Stimulated activated CD4-positive, alpha-beta T cell treated with anti-CD3 and anti-CD28 coated beads, Interleukin-4, amount 100 ng/mL, for 24 hours (primary cell): ENCODE measurements at places on chromosomes 1 and 21.

DNA sequence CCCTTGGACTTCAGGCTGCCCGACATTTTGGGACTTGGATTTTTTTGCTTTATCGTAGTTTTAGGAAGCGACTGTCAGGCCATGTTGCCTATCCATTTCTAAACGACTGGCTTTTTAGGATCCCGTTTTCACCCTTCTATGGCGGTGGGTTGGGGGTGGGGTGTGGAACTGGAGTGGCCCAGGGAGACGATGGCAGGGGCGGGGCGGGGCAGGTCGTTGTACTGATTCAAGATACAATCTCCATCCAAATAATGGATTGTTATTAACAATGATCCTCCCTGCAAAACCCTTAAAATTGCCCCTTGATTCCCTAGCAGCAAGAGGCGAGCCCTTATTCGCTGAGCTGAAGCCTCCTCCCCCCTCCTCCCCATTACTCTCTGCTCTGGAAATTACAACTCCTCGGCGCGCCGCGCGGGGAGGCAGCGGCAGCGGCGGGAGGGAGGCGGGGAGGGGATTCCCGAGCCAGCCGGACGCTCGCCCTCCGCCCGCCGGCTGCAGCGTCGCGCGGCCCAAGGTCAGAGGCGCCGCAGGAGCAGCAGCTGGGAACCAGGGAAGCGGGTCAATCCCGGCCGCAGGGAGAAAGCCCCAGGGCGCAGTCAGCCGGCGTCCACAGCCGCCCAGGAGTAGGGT, at the start of gene TRIM67:
TSS of gene TRIM67 (plus strand) at position 392 of the 630 bp plus-strand sequence. CDS start 912 bp downstream, outside the sequence.
- DNase-seq, result no peak

DNA sequence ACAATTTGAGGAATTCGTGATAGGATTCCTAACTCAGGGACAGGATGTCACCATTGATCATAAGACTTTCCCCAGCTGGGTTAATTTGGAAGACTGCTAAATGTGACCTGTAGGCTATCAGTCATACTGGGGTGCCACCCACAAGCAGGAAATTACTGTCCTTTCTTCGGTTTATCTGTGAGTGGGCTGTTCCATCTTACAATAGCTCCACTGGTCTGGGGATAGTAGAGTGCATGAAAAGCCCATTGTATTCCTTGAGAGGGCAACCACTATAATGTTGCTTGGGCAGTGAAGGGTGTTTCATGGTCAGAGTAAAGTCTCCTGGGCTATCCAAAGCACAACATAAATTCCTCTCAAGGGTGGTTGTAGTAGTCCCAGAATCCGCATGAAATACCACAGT, 1523.0 kb upstream of the B3GALT2 start:
- DNase-seq, result no peak

GRCh38 chr1:194076646-194077045, 890.2 kb upstream of the B3GALT2 start:
- no peak for DNase-seq

DNA sequence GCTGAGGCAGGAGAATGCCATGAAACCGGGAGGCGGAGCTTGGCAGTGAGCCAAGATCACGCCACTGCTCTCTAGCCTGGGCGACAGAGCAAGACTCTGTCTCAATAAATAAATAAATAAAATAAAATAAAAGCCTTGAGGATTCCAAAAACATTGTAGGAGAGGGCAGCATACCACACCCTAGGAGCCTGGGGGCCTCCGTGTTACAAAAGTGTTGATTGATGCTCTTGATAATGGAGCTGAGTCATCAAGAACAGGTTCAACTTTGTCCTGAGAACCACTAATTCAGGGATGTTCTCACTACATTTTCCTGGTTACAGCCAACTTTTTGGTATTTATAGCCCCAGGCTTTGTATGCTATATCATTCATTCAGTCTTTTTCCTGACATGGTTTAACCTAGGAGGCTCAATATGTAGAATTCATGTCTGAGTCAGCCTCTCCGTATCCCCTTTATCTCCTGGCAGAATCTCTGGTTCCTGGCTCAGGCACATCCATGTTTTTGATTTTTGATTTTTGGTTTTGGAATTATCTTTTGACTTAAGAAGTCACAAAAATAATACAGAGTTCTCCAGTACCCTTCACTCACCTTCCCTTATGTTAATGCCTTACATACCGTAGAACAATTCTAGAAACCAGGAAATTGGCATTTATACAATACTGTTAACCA, 69.4 kb downstream of the LRRC8D start:
- no peak for DNase-seq

GRCh38 chr1:10210841-10211804, 753 bp downstream of the KIF1B start:
- DNase-seq, result peak; percentile 37

GRCh38 chr1:33361532-33362235, 40.8 kb upstream of the A3GALT2 start:
- DNase-seq, result no peak

GRCh38 chr1:171334024-171334640, 20.1 kb downstream of the FMO4 start:
- DNase-seq, result no peak

- peak; percentile 82 for DNase-seq
These were observed 59.5 kb downstream of the POFUT2 start for GRCh38 chr21:45228171-45228641.

- no peak for DNase-seq
These were observed 40.2 kb upstream of the NHLH2 start for GRCh38 chr1:115880981-115881672.

- no peak for DNase-seq
These were observed 33.9 kb downstream of the CSF1 start for GRCh38 chr1:109944541-109944940.

DNA sequence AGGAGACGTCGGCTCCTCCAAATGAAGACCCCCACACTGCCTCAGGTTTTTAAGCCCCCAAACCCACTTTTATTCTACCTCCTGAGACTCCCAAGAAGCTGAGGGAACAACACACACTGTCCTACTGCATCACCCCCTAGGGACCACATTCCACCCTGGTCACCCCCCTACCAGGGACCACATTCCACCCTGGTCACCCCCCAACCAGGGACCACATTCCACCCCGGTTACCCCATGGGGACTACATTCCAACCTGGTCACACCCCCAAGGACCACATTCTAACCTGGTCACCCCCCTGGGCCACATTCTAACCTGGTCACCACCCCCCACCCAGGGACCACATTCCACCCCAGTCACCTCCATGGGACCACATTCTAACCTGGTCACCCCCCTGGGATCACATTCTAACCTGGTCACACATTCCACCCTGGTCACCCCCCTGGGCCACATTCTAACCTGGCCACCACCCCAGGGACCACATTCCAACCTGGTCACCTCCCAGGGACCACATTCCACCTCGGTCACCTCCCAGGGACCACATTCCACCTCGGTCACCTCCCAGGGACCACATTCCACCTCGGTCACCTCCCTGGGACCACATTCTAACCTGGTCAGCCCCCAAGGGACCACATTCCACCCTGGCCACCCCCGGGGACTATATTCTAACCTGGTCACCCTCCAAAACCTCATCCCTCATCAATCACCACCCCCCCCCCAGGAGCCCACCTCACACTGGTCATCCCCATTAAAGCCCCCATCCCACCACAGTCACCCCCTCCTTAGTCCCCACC, 587.6 kb downstream of the NPHP4 start:
- DNase-seq, result no peak

DNA sequence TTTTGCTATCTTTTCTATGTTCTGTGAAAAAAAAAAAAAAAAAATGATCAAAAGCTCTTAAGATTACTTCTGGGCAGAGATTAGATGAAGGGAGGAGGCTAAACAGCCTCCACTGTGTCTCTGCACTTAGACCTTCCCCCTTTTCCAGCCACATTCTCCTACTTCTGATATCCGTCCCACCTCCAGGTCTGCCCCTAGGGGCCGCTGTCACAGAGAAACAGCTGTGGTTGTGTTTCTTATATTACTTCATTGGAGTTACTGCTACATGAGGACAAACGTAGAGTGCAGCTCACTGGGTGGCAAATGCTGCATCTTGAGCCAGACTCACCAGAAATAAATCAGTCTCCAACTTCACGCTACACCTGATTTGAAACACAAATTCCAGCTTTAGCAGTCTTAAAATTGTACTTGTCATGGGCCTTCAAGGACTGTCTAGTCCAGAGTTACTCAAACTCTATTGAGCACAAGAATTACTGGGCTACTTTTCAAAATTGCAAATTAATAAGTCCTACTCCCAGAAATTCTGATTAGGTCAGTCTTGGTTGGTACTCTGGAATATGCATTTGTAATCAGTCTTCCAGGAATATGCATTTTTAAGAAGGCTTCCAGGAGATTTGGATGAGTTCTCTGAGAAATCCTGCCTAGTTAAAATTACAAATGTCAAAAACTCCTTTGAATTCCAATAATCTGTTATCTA, 125.2 kb upstream of the PTBP2 start:
- DNase-seq, result no peak

DNA sequence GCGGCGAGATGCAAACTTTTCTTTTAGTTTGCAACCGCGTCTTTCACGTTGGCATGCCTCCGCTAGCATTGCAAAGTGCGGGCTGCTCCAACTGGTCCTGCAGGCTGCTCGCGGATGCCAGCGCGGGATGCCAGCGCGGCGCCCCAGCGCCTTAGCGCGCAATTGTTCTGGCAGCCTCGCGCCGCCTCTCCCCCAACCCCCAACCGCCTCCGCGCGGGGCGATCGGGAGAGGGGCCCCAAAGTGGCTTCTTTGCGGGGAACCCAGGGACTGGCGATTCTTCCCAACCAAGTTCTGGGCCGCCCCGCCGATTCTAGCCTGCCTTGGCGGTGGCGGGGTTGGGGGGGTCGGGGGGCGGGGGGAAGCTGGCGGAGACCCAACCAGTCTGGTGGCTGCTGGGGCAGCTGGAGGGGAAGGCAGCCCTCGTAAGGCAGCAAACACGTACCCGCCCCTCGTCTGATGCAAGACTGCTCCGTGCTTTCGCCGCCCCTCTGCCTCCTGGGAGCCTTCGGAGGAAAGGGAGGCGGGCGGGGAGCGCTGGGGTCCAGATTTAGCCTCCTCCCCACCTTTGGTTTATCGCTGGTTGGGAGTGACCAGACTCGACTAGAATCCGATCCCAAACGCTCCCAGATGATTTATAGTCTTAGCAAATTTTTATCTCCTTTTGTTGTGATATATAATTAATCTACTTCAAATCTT, 756 bp downstream of the PHGDH start:
- peak; percentile 53 for DNase-seq

DNA sequence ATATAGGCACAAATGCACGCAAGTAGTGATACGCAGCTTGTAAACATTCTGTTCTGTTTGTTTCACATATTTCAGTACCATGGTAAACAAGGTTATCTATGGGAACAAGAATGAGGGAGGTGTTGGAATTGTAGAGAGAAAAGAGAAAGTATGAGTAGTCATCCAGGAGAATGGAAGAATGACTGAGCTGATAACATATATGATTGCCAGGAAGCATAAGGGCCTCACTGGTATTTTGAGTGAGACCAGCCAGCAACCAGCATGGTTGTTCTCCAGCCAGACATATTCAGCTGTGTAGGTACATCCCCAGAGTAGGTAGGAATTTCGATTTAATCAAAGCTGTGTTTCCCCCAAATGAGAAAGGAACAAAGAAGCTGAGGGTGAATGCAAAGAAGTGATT, 58.9 kb upstream of the ARTN start:
- no peak for DNase-seq

DNA sequence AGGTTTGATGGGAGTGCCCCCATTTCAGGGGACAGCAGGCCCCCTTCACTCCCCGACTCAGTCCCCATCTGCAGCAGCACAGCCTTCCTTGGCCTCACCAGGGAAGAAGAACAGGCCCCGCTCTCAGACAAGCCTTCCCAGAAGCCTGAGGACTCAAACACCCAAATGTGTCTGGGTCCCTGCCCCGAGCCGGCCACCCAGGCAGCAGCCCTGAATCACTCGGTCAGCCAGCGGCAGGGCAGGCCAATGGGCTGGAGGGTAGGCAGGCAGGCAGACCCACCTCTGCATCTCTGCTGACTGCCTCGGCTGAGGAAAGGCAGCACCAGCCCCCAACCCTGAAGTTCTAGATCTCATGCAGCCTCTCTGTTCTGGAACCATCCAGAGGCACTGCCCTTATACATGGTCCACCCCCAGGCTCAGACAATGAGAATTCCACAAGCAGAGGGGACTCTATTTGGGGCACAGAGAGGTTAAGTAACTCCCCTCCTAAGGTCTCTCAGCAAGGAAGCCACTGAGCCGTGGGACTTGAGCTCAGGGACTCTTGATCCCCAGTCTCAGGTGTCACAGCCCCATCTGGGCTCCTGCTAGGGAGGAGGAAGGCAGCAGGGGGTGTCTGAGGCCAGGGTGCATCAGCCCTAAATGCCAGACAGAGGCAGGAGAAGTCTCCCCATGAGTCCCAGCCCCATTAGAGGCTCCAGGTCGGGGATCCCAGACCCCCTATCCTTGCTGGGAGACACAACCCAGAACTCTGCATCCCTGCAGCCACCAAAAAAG, 33.2 kb upstream of the RUNX3 start:
- no peak for DNase-seq

- no peak for DNase-seq
These were observed 54.7 kb downstream of the LRRC71 start for GRCh38 chr1:156975084-156975483.

DNA sequence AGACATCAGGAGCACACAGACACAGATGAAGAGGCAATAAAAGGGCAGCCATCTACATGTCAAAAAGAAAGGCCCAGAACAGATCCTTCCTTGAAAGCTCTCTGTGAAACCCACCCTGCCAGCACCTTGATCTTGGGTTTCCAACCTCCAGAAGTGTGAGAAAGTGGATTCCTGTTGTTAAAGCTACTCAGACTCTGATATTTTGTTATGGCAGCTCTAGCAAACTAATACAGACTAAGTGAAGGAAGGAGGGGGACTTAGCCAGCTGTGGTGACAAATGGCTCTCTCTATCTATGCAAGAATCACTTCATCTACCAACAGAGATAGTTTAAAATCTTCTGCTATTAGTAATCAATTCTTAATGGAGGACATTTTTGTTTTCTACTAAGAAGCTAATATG, 10.4 kb downstream of the SAMSN1 start:
- no peak for DNase-seq

GRCh38 chr1:18783705-18784481, 75.6 kb downstream of the TAS1R2 start:
- no peak for DNase-seq

- DNase-seq, result no peak
These were observed 1291.5 kb upstream of the B3GALT2 start for GRCh38 chr1:194477908-194478307.

DNA sequence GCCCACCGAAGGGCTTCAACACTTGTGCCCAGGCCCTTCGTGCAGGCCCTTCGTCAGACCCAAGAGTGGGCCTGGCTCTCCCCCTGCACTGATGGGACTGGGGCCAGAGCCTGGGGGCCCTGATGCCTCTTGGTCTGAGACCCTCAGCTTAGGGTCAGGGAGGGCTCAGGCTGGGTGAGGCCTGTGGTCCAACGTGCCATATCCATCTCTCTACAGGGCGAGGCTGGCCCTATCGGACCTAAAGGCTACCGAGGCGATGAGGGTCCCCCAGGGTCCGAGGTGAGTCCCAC, 15.6 kb downstream of the COL6A1 start:
- no peak for DNase-seq
